ENCODE measurements at places on chromosomes 11 and 22.

DNA sequence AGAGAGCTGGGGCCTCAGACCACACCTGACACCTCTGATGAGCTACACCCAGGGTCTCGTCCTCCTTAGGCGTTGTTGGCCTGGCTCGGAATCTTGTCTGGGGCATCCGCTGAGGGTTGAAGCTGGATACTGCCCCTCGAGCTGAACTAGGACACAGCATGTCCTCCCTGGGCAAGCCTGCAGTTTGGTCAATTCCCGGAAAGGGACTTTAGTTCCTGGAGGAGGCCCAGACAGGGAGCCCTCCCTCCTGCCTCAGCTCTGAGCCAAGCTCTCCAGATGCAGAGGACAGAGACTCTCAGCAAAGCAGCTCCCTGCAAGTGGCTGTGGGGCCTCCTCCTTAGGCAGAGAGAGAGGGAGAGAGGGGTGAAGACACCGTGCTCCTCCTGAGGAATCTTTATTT, 4.9 kb downstream of the APOL3 start:
- DNase-seq: no peak

GRCh38 chr22:42324990-42325710, 54.7 kb upstream of the TCF20 start:
- DNase-seq: no peak

DNA sequence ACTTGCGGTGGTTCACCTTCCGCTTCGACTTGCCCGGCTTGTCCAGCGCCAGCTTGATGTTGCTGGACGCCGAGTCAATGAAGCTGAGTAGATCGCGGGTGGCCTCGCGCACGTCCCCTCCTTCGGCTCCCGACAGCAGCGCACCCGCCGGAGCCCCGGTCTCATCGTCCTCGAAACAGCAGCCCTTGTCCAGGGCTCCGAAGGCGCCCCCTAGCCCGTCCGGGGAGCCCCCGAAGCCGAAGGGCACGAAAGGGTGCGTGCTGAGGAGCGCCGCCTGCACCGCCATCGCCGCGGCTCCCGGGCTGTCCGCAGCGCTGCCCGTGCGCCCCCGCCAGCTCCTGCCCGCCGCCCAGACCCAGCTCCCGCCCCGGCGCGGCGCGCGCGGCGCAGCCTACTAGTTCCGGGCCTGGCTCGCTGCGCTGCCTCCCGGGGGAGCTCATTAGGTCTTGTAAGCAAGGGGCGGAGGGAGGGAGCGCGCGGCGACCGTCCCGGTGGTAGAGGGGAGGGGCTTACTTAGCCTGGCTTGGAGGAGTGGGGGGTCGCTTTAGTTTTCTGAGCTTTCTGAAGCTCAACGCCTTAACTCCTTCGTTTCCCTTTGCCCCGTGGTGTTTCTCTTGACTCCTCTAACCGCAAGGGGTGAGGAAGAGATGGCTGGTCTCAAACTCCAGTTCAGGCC, at the start of gene FAM181B:
TSS of gene FAM181B (minus strand) at position 421 of the 676 bp plus-strand sequence. CDS start at position 286, 135 bp downstream.
- DNase-seq: no peak

GRCh38 chr11:64018310-64018709, 17.4 kb upstream of the FLRT1 start:
- DNase-seq: no peak

DNA sequence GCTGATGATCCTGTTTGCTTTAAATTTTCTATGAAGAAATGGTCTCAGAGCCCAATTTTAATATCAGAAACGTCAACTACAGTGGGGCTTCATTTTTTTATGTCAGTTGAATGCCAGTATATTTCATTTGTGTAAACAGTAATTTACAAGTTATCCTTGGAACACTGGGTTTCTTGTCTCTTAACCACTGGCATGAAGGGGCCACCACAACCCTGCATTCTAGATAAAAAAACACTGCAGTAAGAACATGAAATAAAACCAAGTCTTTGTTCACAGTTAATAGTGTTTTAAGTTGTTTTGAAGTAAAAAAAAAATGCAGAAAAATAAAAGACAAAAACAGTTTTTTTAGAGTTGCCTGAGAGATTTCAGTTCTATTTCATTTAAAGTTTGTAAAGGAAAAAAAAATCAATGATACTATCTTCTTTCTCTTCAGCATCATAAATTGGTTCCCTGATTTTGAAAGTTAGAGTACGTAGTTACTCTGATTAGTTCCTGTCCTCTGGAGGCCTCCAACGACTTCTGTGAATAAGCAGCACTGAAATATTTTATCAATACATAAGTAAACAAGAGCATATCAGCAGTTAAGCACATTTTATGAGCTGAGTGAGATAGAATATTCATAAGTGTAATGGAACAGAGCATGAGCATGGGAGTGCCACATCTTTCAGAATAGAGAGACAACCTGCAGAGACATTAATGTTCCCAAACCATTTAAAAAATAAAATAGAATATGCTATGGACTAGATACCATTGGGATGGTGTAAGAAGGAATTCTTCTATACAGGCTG, 7.8 kb upstream of the DDI1 start:
- DNase-seq: no peak

DNA sequence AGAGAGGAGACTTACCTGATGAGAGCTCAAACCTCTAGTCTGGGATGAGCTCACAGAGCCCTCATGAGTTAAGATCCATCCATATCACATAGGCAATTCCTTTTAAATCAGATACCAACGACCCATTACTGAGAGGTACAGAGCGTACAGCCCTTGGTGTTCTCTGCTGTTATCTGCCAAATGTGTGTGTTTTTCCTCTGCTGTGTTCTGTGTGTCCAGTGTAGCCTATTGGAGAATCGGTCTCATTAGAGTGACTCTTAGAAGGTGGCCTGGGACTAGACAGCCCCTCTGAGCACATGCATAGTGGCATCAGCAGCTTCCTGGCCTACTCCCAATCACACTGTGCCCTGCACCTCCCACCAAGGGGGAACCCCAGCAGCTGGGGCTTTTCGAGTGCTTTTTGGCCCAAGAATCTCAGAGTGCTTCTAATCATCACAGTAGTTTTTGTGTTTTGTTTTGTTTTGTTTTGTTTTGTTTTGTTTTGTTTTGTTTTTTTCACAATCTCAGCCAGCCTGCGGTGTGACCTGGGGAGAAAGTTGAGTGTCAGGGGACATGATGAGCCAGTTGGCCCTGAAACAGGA, 25.4 kb downstream of the TP53AIP1 start:
- no peak for DNase-seq

DNA sequence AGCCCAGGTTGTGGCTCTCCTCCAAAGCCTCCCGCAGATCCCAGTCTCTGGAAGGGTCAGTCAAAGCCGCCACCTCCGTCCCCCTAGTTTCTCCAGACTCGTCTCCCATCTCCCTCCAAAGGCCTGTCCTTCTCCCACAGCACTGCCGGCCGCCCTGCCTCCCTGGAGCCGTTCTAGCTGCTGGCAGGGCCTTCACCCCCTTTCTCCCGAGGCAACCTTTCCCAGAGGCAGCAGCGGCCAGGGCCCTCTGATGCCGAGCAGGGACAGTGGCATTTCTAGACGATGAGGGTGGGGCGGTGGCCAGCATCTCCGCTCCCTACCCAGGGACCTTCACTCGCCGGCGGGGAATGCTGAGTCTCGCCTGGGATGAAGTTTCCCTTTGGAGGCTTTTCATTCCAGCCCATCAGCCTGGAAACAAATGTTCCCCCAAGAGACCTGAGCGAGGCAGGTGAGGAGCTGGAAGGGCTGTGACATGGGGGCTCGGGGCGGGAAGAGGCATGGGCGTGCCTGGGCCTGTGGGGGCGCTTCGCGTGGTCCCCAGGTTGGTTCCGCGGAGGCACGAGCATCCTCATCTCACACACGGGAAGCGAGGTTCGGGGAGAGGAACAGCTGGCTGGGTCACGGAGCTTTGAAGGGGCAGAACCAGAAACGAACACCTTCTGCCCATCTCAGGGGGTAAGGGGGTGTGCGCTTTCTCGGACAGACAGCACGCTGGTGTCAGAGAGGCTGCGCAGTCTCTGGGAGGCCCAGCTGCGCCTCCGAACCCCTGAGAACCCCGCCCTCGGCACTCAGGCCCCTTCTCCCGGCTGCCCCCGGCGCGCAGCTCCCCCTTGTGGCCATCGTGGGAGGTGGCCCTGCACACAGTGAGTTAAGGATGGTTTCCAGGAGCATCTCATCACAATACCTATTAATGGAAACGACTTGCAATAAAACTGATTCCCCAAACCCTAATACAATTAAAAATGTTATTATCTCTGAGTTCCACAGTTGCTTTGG, 18.1 kb upstream of the KLHL35 start:
- DNase-seq: no peak

- DNase-seq: no peak
Measured at GRCh38 chr11:13963169-13963948, 836 bp downstream of the SPON1 start.

- no peak for DNase-seq
Measured at GRCh38 chr11:17605651-17606122, 58.6 kb downstream of the OTOG start.

- no peak for DNase-seq
Measured at GRCh38 chr11:68298659-68299516, 13.5 kb upstream of the LRP5 start.

DNA sequence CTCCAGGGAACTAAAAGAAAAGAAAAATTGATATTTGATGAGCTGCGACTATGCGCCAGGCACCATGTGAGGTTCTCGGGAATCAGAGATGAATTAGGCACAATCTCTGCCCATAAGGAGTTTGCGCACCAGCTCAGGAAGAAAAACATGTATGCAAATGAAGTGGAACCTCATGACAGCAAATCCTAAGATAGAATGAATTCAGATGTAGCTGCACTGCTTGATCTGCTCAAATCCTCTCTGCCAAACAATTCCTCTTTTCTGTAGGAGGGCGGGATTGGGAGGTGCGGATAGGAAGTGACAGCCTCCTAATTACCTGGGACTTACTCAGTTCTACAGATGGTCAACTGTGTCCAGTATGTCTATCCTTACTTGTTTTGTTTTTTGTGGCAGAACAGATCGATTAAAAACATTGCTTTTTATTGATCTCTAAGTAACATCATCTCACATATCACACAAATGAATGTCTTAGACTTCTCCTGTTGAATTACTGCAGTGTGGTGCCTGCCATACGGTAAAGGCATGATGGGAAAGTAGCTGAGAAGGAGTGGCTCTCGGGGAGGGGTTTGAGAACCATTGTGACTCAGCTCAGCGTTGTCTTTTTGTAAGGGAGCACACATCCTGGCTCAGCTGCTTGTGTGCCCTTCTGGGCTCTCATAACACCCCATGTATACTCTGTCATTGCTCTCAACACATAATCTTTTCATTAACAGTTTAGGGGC, 13.9 kb downstream of the CRTAM start:
- DNase-seq: no peak

DNA sequence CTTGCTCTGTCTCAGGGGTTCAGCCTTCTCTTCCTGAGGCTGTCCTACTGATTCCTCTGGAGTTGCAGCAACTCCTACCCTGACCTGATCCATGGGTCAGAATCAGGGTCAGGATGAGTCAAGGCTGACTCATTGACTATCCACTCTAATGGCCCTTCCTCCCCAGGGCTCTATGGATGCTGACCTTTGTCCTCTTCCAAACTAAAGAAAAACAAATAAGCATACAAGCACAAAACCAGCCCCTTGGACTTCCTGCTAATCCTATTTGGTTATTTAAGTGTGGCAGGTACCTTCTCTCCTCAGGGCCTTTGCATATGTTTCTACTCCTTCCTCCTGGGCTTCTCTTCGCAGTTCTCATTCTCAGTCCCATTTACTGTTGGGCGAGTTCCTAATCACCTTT, 204.5 kb upstream of the NAV2 start:
- no peak for DNase-seq
